Suppressor macrophage (primary cell): ENCODE measurements at places on chromosomes 12 and 14.

DNA sequence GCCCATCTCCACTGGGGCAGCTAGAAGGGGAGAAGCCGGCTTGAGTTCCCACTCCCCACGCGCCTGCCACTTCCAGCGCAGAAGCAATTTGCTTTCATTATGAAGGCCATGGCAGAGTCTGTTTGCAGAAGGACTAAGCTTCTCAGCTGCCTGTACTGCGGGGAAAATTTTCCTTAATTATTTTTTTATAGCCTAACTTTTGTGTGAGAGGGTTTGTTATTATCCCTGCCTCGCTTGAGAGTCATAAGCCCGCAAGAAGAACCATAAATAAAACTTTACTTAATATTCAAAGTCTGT is 56.0 kb upstream of the DLK1 start:
- DNase-seq: no peak

- DNase-seq: peak; percentile 43
Measured at GRCh38 chr14:69667938-69668335, 56.5 kb downstream of the SUSD6 start.

DNA sequence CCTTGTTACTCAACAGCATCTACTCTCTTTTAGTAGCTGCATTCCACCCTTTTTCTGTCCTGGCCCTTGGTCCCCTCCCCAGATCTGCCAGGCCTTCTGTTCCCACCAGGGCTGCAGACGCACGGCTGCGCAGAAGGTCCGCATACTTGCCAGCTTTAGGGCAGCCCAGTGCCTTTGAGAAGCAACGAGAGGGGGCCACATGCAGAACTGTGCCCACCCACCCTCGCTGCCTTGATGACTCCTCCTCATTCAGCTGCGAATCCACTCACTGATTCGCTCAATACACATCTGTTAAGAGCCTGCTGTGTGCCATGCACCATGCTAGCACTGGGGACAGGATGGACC is 39.2 kb downstream of the PRIMA1 start:
- no peak for DNase-seq

DNA sequence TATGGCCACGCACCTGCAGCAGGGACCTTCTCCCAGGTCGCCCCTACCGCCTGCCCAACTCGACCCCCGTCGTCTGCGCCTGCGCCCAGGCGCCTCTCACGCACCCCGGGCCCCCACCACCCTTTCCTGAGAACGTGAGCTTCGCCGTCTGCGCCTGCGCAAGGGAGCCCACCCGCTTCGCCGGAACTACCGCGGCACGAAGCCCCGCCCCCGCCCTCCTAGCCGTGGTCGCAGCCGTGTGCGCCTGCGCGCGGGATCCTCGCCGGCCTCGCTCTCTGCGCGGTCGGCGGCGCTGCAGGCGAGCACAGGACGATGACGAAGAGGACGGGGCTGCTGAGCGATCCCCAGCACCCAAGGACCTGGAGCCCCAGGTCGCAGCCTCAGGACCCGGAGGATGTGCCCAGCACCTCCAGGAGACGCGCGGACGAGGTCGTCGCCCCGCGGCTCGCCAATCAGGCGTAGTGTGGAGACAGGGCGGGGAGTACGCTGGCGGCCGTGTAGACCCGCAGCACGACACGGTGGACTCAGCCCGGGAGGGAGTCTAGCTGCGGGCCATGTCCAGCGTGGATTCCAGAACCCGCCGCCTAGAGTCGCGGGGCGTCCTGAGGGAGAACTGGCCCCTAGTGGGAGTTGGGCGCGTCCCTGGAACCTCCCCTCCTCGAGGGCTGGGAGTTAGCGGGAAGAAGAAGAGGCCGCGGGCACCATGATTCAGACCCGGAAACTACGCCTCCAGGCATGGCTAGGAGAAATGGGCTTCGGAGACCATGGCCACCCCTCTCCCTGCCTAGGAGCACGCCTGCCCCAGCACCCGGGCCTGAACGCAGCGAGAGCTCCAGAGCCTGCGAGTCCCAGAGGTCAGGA is 1120.8 kb upstream of the TMEM132C start:
- peak; percentile 65 for DNase-seq

DNA sequence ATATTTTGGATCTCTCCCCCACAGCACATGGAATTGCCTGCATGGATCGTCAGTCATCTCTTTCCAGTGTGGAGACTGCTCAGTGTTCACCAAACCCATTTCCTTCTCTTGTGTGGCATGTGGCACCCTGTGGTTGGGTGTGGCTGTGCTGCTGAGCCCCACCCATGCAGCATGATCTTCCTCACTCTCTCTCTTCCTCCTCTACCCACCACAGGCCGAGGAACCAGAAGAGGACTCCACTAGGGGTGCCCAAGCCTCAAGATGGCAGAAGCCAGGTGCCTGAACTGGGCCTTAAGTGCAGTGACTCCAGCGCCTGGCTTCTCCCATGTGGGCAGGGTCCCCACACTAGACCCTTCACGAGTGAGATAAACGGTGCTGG is 66.8 kb upstream of the GPR68 start:
- DNase-seq: peak; percentile 51

DNA sequence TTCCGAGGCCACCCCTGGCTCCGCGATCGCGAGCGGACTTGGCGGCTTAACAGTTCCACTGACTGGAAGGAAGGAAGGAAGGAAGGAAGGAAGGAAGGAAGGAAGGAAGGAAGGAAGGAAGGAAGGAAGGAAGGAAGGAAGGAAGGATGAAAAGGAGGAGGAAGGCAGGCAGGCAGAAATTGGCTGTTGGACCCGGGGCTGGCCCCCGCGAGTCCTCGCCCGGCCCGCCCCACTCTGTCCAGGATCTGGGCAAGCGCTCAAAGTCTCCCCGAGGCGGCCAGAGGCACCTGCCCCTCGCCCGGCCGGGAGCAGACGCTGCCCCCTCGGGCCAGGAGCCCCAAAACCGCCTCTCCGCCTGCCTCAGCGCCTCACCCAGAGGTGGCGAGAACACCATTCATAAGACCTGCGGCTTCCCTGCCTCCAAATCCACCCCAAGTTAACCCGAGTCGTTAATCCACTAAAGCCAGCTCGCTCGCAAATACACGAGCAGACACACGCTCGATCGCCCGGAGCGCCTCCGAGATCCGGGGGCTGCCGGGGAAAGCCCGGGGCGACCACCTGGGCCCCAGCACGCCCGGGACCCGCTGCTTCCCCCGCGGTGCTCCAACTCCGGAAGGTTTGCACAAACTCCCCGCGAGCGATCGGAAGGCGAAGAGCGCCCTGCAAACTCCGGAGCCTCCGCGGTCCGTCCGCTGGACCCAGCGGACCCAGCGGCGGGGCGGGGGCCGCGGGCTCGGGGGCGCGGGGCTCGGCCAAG is 844 bp downstream of the DPF3 start:
- DNase-seq: peak; percentile 17

DNA sequence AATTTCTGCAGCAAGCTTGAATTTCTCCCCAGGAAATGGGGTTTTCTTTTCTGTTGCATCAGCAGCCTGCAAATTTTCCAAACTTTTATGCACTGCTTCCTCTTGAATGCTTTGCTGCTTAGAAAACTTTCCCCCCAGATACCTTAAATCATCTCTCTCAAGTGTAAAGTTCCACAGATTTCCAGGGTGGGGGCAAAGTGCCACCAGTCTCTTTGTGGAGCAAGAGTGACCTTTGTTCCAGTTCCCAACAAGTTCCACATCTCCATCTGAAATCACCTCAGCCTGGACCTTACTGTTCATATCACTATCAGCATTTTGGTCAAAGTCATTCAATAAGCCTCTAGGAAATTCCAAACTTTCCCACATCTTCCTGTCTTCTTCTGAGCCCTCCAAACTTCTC is 241.6 kb upstream of the TMTC1 start:
- DNase-seq: no peak

DNA sequence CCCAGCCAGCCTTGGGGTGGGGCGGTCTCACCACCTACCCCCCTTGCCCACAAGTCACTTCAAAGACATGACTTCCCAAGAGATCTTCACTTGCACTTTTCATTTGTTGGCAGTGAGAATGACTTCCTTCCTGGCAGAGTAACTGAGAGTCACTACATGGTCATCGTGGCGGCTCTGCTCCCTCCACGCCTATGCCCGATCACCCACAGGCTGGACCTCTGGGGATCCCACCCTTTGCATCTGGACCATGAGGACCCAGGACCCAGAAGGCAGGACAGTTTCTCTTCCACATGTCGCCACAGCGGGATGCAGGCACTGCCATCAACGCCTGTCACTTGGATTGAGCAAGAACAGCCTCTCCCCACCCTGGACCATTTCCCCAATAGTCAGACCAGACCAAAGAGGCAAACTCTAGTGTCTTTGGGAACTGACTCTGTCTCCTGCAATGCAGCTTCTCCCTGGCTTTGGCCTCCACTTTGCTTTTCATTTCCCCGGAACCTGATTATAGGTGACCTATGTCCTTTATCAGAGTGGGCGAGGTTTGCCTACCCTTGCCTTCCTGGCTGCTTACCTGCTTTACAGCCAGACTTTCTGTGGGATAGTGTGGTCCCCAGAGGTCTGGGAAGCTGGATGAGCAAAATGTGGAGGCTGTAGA is 3.6 kb downstream of the VDR start:
- DNase-seq: peak; percentile 64

GRCh38 chr14:83041224-83041623 is 1507.6 kb upstream of the SEL1L start:
- no peak for DNase-seq

DNA sequence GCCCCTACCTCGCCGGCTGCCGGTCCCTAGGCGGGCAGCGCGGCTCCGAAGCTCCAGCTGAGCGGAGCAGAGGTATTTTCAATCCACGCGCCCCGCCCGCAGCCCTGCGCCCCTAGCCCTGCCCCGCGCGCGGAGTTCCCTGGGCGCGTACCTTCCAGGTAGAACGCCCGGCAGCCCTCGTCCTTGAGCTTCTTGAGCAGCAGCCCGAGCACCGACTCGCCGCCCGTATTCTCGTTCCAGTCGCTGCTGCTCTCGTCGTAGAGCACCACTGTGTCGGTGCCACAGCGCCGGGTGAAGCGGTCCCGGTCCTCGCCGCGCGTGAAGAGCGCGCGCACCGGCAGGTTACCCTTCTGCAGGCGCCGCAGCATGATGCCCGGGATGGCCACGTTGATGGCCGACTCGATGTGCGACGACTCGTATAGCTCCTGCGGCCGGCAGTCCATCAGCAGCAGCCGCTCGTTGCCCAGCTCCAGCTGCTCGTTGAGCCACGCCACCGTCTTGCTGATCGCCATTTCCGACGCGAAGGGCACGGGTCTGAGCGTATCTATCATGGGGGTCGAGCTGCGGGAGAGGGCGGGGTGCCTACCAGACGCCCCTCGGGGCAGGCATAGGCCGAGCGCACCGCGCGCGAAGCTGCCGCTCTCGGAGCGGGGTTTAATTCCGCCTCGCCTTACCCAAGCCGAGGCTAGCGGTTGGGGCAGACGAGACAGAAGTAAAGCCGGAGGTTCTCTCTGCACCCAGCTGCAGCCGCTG is 636 bp downstream of the DUSP6 start:
- DNase-seq: peak; percentile 41

- DNase-seq: no peak
Measured at GRCh38 chr14:54166049-54166950, 209.7 kb upstream of the BMP4 start.

GRCh38 chr14:53109105-53110041 is 43.8 kb downstream of the DDHD1 start:
- DNase-seq: peak; percentile 59

DNA sequence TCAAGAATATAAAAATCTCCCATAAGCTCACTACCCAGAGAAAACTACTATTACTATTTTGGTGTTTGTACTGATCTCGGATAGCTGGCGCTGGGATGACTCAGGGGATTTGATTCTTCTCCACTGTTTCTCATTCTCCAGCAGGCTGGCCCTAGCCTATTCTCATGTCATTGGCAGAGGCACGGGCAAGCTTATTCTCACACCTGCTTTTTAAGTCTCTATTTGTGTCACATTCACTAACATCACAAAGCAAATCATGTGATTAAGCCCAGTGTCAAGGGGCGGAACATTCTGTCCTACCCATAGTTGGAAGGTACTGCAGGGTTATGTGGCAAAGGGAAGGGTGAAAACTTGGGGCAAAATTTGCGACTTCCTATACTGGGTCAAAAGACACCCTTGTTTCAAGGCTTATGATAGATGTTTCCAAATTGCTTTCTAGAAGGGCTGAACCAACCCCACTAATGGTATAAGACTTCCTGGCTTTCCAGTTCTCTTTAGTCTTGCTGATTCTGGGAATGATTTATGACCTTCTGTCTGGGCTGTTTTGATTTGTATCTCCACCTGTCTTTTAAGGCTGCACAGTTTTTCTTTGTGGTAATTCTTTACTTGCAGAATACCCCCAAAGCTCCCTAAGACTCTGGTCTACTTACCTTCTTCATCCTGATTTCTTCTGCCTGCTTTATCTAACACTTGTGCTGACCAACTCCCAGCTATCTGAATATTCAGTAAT is 406.4 kb downstream of the NRXN3 start:
- DNase-seq: no peak

- DNase-seq: no peak
Measured at GRCh38 chr12:130573766-130574165, 142.3 kb downstream of the RIMBP2 start.

- no peak for DNase-seq
Measured at GRCh38 chr12:100453951-100454350, 19.7 kb upstream of the NR1H4 start.

DNA sequence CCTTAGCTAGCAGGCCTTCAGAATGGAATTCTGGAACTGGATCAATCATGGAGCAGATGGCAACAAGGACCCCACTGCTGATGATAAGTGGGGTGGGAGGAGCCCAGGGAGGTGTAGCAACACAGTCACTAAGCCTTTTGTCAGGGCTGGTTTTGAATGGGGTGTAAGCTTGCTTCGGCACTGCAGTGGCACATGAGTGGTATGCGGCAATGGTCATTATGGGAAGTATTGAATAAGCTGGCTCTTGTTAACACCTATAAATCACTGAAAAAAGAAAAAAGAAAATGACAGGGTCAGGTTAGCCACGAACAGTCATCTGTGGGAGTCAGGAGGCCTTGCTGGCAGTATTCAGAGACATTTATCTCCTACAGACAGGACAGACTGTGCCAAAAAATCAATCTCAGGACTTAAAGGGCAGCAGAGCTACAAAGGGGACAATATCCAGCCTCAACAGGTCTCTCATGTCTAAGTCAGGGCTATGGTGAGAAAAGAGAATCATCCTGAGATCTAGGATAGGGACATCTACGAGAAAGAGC is 19.1 kb downstream of the CDKL1 start:
- no peak for DNase-seq

DNA sequence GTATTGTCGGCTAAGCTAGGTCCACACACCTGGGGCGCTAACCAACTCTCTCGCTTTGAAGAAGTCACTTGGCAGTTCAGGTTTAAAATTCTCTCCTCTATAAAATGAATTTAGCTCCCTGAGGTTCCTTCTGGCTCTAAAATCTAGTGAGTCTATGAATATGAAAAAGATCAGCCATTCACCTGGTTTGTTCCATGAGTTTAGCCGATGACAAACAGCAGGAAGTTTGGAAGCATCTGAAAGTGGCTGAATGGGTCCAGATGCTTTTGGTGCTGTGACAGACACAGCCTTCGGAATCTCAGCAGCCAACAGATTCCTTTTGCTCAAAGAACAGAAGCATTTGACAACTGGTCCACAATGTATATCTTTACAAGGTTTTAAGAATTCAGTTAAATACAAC is 73.4 kb upstream of the FOXN3 start:
- DNase-seq: no peak

- DNase-seq: no peak
Measured at GRCh38 chr12:25887367-25887766, 71.1 kb upstream of the RASSF8 start.

GRCh38 chr12:101050631-101051030 is 159.4 kb downstream of the SLC5A8 start:
- DNase-seq: no peak
